ENCODE measurements at places on chromosomes 13 and 19.

GRCh38 chr13:74301258-74301935 lies 167.2 kb upstream of the KLF12 start:
- DNase-seq, result no peak

GRCh38 chr13:54934121-54934520 lies 1905.5 kb downstream of the OLFM4 start:
- no peak for DNase-seq

DNA sequence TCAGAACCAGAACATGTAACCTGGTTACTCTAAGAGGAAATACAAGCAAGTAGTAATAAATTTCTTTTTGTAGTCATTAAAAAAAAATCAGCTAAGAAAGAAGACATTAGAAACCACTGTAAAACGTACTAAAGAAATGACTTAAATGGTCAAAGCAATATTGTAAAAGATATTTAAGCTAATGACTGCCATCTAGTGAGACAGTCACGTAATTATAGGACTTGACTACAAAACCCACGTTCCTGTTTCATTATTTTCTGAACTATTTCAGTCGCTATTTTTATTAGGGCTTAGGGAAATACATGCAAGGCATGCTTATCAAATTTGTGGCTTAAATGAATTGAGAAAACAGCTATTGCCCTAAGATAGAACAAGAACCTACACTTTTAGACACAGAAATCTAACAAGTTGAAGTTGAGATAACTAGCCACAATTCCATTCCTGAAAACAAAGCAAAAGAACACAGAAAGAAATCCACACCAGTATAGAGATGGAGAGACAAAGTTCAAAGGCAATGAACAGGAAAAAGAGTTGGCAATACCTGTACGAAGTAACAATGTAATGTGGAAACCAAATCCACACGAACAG lies 17.9 kb downstream of the ALG5 start:
- no peak for DNase-seq

DNA sequence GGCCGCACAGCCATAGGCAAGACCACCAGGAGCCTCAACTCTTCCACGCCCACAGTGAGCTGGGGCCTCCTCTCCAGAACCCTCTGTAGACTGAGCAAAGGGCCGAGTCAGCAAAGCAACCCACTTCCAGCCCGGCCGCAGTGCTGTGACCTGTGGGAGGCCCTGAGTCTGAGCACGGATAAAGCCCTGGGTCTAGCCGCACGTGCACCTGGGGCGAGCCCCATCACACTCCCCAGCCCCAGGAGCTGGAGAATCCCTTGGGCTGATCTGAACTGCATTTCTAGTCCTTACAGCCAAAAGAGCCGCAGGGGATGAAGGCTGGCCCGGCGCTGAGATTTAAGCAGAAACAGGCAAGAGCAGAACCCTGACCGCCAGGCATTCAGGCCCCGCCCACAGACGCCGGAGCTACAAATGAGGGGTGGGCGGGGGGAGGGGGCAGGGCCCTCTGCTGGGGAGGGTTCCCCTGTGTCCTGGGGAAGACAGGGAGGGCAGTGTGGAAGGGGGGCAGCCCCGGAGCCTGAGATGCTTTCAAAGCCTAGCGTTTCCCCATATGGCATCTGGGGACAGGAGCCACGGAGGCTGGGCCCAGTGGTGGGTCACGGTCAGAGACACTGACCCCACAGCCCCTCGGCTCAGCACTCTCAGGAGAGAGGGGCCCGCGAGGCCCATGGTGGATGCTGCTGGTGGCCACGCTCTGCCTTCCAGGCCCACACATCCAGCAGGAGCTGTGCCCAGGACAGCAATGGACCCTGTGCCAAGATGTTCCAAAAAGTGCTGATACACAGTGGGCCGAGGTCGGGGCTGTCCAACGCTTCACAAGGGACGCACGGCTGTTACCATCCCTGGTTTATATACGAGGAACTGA lies 4.9 kb downstream of the TMEM259 start:
- no peak for DNase-seq

- DNase-seq, result no peak
Observed at GRCh38 chr19:15427991-15428471, 9.2 kb upstream of the AKAP8L start.

- DNase-seq, result no peak
Observed at GRCh38 chr19:39867133-39867532, 21.0 kb upstream of the FBL start.
